ENCODE measurements at places on chromosomes 1 and 21.

GRCh38 chr1:175788586-175789252 is 45.3 kb upstream of the TNR start:
- no peak for DNase-seq

DNA sequence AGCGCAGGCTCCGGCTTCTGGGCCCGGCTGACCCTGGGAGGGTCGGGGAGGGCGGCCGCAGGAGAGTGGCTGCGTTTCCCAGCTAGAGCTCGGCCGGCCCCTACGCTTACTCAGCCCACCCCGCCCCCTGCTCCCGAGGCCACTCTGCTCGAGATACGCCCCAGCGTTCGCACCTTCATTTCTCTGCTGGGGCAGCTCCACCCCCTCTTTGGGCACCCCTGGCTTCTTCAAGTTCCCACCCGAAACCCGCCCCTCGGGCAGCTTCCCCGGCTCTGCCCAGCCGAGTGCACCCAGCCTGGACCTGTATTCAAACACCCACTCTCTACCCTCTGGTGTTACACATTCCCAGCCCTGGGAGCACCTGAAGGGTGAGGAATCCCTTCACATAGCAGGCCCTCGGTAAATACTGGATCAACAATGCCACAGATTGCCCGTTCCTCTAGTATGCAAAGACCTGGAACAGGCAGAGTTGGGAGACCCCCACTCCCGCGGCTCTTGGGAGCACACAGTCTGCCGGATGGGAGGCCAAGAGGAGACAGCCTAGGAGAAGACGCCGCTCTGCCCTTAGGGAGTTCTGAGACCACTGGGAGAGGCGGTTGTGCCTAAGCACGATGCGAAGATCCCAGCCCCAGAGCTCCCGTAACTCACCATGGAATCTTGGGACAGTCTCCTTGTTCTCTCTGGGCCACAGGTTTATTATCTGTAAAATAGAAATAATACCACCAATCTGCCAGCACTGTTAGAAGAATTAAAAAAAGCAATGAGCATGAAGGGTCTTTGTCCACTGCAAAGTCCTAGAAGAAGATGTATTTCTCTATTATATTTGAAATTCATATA is 566 bp upstream of the PAQR7 start:
- DNase-seq: peak; percentile 80

DNA sequence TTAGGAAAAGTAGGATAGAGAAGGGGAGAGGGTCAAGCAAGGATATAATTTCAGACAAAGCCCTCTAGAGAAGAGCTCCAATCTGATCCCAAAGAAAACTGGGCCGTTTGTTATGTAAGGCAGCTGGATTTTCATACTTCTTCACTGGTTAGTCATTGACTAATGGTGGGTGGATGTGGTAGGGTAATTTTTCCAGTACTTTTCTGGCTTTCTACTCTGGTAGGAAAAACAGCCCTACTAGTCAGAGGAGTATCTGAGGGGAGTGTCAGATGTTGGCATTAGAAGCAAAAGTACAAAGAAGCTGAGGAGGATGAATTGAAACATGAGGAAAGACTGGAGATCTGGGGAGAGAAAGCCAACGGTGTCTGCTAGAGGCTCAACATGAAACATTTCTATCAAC is 145.3 kb downstream of the TNFSF18 start:
- no peak for DNase-seq

GRCh38 chr1:25872713-25873112 is 2.8 kb downstream of the PAQR7 start:
- DNase-seq: no peak

- no peak for DNase-seq
Observed at GRCh38 chr1:161133220-161133740, 813 bp upstream of the DEDD start.

DNA sequence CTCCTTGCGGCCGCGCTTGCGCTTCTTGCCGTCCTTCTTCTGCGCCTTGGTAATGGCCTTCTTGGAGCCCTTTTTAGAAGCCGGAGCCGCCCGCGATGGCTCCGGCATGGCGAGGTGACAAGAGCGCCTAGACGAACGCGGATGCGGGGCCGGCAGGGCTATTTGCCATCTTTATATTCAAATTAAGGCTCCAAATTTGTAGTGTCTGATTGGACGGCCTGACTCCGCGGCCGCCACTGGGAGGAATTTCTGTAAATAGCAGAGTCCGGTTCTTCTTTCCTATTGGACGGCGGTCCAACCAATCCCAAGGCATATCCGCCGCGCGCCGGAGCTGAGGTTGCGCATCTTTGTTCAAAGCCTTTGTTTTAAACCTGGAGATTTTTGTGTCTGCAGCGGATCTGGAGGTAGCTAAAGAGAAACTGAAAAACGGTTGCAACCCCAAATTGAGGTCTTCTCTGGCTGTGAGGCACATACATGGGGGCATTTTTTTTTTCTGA is 22.6 kb upstream of the RNF187 start:
- no peak for DNase-seq

DNA sequence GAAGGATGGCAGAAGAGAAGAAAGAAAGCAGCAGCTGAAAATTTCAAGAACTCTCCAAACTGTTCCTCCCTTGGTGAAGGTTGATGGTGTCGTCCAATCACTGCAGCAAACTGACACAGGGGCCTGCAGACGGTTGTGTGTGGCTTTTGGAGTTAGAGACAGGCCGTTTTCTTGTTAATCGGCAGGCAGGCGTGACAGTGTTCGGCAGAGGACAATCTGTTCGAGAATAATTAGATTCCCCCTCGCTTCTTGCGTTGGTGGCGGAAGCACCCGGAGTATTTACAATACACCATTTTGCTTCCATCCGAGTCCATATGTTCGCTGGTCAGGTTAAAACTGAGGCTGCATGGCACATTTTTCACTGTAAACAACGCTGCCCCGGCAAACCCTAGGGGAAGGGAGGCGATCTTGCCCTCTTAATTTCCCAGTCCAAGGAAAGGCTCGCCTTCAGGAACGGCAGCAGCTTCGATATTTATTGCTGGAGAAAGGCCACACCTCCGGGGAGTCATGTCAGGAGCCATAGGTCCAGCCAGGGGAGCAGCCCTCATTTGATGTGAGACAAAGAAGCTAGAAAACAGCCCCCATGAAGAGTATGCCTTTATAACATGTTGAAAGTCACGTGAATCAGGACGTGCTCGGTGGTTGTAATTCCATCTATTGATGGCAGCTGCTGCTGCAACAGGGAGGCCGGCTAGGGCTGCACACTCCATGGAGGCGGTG is 360.1 kb downstream of the SMYD3 start:
- no peak for DNase-seq

DNA sequence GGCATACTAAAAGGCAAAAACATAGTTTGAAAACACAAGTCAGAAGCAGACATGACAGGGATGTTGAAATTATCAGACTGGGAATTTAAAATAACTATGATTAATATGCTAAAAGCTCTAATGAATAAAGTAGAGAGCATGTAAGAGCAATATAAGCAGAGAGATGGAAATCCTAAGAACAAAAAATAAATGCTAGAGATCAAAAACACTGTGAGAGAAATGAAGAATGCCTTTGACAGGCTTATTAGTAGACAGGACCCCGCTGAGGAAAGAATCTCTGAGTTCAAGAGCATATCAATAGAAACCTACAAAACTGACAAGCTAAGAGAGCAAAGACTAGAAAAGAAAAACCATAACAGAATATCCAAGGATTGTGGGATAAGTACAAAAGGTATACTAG is 93.9 kb downstream of the MPZL1 start:
- DNase-seq: no peak
